ENCODE measurements at places on chromosomes 5 and 9.

DNA sequence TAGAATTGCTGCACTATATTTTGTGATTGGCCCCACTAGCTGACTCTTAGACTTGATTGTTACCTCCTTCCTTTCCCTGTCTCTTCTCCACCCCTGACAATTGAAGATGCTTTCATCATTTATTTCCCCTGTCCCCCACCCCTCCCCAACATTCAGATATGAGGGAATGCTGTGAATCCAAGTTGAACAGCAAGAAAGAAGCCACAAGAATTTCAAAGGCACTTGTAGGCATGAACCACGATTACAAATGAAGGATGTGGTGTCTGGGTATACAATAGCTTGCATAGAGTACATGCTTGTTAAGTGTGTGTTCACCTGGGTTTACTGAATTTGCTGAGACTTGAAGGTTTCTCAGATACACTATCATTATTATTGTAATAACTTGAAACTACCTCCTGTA lies 78.3 kb upstream of the TRIO start:
- DNase-seq: no peak

GRCh38 chr5:98401656-98402055 lies 371.8 kb upstream of the RGMB start:
- no peak for DNase-seq

DNA sequence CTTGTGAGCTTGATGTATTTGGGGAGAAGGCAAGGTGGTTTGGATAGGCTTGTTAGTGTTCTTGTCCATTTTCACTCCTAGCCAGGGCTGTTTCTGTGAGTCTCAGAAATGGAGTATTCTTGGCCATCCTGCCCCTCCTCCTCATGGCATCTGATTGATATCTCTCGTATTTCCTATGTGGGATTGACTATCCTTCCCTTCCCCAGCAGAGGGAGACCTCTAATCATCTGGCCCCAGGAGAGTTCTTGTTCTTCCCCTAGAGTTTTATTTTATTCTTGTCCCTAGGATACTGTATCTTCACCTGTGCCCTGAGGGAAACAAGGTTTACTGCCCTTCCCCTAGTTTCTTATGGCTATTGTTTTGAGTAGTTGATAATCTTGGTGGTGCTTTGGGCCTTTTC lies 114.4 kb downstream of the VPS13A start:
- DNase-seq: no peak

DNA sequence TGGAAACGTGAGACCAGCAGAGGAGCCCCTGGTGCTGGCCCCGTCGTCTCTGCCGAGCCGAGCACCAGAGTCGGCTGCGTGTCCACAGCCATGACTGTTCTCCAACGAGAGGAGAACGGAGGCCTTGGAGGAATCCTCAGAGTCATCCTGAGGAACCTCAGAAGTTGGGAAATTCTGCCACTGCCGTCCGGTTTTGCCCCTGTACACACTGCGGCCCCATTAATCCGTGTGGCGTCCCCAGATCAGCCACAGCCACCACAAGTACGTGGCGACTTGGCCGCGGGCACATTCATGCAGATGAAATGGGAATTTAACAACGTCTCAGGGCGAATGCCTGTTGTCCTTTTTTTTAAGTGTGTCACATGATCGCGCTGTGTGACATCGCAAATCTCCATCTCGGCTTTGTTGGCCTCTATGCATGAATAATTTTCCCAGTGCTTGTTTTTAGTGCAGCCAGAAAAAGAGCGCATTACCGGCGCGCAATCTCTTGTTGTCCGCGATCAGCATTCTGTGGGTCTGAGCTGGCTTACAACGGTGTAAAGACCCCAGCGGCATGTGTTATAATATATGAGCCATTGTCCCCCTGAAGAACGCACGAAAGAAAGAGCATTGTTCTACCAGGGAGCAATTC lies 323.0 kb upstream of the IRX4 start:
- no peak for DNase-seq

- no peak for DNase-seq
Observed at GRCh38 chr5:72021651-72022357, 85.5 kb upstream of the MAP1B start.

GRCh38 chr9:28779243-28779642 lies 1206.0 kb upstream of the C9orf72 start:
- DNase-seq: no peak

GRCh38 chr9:134738869-134739659 lies 97.5 kb downstream of the COL5A1 start:
- no peak for DNase-seq

DNA sequence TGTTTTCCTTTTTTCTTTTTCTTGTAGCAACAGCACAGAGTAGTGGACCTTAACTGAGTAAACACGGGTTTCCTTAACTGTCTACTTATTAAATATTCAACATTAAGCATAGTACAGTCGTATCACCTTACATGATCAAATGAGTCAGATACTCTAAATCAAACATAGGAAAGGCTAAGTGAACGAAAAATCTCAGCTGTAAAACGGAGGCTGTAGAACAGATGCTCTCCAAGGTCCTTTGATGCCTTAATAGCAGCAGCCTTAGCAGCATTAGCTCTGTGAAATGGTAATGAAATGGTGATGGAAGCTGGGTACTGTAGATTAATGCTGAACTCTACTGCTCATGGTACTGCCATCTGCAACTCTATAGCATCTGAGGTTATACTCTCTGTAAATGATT lies 1433.3 kb upstream of the C9orf72 start:
- DNase-seq: no peak

GRCh38 chr5:159208514-159209437 lies 577 bp downstream of the RNF145 start:
- no peak for DNase-seq

DNA sequence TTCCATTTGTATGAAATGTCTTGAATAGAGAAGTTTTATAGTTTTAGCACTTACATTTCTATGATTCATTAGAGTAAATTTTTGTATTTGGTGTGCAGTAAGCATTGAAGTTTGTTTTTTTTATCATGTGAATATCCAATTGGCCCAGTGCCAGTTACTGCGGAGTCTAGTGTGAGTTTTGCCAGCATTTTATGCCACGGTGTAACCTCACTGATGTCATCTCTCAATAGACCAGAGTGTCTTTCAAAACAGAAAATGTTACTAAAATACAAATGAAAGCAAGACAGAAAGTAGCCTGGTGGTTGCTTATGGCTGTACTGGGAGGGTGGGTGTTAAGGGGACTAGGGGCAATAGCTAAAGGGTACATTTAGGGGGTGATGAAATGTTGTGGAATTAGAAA lies 62.8 kb downstream of the IPPK start:
- DNase-seq: no peak

- no peak for DNase-seq
Observed at GRCh38 chr5:147310059-147310704, 75.4 kb downstream of the STK32A start.

- DNase-seq: no peak
Observed at GRCh38 chr5:111227226-111227782, 3.1 kb downstream of the CAMK4 start.

DNA sequence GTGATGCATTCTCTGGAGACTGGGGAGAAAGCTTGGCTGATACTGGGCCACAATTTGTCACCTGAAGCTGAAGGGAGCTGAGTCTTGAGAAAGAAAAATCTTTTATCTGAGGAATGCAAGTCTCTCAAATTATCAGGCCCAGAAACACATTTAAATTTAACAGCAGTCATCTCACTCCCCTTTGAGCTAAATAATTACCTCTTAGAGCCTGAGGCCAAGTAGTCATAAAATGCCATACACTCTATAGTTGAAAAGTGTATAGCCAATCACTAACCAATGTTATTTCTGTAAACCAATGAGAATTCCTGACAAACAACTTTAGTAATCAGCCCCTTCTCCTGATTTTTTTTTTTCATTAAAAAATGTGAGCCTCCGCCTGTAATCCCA lies 32.7 kb upstream of the DAPK1 start:
- DNase-seq: no peak

- no peak for DNase-seq
Observed at GRCh38 chr5:116520771-116521170, 53.9 kb downstream of the SEMA6A start.

DNA sequence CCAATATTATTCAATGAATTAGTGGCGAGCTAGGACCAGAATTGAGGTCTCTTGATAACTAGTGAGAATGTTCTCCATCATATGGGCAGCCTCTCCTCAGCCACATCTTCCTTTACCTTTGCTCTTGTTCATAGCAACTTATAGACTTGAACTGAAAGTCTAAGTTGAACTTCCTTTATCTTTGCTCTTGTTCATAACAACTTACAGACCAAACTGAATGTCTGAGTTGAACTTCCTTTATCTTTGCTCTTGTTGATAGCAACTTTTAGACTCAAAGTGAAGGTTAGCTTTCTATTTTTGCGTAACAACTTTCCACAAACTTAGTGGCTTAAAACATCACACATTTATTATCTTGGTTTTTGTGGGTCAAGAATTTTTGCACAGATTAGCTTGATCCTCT lies 146.4 kb upstream of the C9orf72 start:
- DNase-seq: no peak
